Spleen (tissue), 13 donors: ENCODE measurements at places on chromosomes 16 and 17. TPM values are rescaled to one million over a fixed set of nuclear protein-coding genes. Genes with fewer than 3 reads are reported as not detected.

DNA sequence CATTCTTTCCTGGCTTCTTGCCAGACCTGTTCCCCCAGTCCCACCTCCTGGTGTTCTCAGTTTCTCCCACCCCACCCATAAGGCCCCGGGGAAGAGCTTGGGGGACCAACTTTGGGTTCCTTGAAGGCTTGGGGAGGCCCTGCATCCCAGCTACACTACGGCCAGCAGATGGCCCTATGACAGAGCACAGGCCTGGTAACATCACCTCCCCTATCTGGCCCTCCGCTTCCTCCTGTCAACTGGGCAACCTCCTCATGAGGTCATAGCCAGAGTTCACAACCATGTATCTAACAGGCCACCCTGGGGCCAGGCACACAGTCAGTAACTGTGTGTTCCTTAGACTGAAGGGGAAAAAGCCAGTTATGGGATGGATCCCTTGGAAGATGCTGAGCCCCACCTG is 31.4 kb downstream of the MYO15A start:
- no peak for DNase-seq

The ENPP7 gene
- total RNA-seq: 0.34 TPM

DNA sequence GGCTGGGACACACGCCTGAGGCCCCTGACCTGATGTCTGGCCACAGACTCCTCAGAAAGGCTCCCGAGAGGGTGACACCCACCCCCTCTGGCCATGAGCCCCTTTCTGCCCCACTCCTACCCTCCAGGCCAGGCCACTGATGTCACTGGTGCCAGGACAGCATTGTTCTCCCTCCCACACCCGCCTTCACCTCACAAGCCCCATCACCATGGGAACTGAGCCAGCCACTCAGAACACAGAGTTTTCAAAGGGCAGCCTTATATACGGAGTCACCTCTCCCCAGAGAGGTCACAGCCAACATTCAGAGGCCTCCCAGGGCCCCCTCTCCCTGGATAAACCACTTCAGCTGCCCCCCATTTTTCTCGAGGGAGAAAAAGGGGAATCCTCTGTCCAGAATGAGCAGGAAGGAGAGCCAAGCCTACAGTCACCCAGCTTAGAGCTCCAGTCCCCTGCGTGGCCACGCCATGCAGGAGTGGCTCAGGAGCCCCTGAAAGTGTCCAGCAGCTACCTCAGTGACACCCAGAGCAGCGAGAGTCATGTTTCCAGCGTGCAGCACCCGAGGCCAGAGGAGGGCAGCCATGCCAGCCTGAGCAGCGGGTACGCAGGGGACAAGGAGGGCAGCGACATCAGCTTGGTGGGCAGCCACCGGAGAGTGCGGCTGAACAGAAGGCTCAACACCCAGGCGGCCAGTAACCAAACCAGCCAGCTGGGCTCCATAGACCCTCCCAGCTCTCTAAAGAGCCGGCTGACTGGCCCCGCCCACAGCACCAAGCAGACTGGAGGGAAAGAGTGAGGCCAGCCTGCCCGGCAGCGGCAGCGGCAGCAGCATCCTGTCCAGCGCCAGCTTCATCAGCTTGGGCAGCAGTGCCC is at the start of gene C16orf82:
Gene C16orf82, plus strand, starts transcription at position 260 of the 870 bp plus-strand sequence.
- DNase-seq: no peak

- no peak for DNase-seq
Measured at GRCh38 chr17:76593959-76594358, 8.3 kb upstream of the ST6GALNAC2 start.

DNA sequence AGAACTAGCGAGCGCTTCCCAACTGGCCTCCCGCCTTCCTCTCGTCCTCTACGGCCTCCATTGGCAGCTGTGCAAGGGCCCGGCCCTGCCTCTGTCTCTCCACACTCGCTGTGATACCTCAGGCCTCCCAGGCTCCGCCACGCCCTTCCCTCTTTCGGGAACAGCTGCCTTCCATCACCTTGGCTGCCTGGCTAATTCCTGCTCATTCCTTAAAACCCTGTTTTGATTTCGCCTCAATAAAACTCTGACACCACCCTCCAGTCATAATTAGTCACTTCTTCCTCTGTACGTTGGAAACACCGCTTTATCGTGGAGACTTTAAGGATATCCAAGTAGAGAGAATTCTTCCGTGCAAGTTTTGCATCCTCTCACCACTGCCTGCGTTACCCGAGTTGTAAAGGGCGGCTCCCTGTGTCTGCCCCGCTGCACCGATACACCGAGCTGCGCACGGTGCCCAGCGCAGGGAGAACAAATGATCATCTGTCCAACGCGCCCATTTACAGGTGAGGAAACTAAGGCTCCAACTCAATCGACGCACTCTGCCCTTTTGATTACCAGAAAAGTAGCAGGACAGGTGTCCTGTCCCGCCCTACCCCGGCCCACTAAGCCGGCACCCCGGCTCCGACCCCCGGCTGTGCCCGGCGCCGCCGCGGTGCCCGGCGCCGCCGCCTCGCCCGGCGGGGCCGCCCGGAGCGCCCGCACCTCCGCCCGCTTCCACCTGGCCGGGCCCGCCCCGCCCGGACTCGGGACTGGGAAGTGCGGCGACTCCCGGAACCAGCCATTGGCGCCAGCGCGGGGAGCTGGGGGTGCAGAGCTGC is 139.7 kb downstream of the SEC14L1 start:
- peak; percentile 90 for DNase-seq

- DNase-seq: no peak
Measured at GRCh38 chr17:82690786-82691489, 7.6 kb downstream of the RAB40B start.

- DNase-seq: no peak
Measured at GRCh38 chr17:27928587-27928986, 35.4 kb upstream of the LYRM9 start.

The UNK gene
- total RNA-seq: 52.1 TPM

The CES2 gene
- 43.7 TPM for total RNA-seq

DNA sequence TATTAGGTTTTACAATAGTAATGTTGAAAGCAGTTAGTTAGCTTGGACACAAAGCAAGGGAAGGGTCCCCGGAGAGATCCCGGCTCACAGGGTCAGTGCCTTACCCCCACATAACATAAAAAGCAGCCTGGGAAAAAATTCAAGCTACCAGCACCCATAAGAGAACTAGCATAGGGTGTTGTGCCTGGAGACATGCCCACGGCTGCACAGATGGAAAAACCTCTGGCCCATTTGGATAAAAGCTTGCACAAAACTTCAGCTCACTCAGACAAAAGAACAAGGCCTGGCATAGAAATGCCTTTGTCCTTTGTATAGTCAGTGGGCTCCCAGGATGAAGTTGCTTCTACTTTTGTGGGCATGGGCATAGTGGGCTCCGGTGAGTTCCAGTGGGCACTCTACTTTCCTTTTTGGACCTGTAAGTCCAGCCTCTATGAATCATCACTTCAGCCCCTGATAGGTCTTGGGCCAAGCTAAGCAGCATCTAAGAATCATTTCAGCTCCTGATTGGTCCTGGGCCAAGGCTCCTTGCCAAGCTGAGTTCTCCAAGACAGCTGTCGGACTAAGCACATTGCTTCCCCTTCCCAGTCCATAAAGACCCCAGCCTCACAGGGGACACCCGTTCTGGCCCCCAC is 1.3 kb upstream of the RDM1 start:
- no peak for DNase-seq

The CMTM4 gene
- total RNA-seq: 3.8 TPM

The TMEM100 gene
- 2.4 TPM for total RNA-seq

The ZNF689 gene
- 6.3 TPM for total RNA-seq

DNA sequence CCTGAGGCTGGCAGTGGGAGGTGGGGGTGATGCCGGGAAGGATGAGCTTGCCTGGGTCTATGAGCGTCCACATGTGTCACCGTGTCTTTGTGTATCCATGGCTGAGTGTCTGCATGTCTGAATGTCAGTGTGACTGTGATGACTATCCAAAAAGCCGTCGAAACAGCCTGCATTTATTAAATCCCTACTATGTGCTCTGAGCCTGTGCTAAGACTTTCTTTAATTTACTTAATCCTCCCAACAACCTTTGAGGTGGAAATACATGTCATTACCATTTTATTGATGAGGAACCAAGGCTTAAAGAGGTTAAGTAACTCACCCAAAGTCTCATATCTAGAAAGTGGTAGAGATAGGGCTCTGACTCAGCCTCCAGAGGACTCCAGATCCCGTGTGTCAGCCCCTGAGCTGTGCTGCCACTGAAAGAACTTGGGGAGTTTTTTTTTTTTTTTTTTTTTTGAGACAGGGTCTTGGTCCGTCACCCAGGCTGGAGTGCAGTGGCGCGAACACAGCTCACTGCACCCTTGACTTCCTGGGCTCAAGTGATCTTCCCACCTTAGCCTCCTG is 20.0 kb downstream of the ARHGAP23 start:
- DNase-seq: no peak

DNA sequence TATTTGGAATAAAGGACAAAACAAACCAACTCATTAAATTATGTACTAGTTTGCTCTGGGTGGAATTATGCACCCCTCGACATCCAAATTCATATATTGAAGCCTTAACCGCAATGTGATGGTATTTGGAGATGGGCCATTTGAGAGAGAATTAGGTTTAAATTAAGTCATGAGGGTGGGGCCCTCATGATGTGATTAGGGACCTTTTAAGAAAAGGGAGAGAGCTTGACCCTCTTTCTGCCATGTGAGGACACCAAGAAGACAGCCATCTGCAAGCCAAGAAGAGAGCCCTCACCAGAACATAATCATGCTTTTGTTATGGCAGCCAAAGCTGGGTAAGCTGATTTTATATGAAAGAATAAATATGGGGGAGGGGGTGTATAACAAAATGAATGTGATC is 2.0 kb downstream of the C16orf87 start:
- no peak for DNase-seq

- no peak for DNase-seq
Measured at GRCh38 chr16:55908641-55909040, 33.5 kb upstream of the CES5A start.

The CCL7 gene
- not detected for total RNA-seq

GRCh38 chr17:62725791-62726249 is 82.3 kb downstream of the MARCHF10 start:
- no peak for DNase-seq

The ZACN gene
- total RNA-seq: 0.27 TPM

DNA sequence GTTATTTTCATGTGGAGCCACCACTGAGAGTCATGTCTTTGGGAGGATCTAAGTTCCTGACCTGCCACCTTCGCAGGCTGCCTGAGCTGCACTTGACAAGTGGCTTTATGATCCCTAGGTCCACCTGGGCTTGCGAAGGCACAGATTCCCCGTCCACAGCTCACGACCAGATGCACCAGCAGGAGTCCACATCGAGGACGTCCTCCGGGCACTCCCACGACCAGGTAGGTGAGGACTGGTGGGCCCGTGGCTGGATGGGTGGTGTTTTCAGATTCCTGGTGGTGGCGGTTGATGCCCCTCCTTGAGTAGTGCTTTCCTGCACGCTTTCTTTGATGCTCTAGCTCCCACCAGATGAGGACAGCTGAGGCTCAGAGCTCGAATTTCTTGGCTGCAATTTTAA is 14.8 kb downstream of the FAM234A start:
- DNase-seq: no peak

DNA sequence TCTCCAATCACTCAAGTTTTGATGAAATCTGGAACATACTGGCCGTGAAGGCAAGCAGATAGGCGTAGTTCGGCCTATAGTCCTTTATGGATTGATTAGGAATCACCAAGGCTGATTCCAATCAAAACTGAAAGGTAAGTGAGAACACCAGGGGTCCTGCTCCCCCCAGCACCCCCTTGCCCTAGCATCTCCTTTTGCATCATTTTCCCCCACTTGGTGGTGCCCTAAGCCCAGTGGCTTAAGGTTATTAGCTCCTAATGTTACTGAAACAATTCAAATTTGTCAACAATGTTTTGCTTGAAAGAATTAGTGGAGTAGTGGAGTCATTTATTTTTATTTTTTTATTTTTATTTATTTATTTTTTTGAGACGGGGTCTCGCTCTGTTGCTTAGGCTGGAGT is 4.9 kb downstream of the SLFN14 start:
- no peak for DNase-seq

GRCh38 chr17:78745407-78746088 is 36.5 kb downstream of the CYTH1 start:
- DNase-seq: peak; percentile 79

The ZNF750 gene
- 0.12 TPM for total RNA-seq

DNA sequence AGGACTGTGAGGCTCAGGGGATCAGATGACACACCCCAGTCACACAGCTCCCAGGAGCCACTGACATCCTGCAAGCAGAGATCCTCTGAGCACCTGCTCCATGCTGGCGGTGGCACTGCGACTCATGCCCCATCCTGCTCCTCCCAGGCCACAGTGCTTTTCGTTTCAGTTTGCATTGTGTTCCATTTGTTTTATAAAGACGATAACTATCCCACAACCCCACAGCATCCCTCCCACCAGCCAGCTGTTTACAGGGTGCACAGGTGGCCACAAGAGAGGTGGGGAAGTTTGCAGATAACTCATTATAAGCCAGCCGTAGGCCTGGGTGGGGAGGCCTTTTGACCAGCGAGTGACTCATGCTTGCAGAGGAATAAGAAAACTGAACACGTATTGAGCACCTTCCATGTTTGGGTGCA is 28.2 kb downstream of the BCO1 start:
- DNase-seq: no peak

DNA sequence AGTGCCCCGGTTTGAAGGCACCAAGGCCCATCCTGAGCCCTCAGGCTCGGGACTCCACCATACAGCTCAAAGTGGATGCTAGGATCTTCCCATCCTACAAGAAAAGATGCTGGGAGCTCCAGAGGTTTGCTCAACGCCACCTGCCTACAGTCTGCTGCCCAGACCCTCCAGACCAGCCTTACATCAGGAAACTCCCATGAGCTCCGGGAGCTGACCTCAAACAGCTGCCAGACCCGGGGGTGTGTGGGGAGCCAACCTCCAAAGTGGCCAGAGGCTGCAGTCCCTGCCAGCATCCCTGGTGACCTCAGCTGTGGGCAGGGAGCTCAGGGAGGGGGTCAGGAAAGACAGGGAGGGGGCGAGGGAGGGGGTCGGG is 43.8 kb downstream of the C16orf82 start:
- DNase-seq: no peak

The P3H4 gene
- 5.9 TPM for total RNA-seq

DNA sequence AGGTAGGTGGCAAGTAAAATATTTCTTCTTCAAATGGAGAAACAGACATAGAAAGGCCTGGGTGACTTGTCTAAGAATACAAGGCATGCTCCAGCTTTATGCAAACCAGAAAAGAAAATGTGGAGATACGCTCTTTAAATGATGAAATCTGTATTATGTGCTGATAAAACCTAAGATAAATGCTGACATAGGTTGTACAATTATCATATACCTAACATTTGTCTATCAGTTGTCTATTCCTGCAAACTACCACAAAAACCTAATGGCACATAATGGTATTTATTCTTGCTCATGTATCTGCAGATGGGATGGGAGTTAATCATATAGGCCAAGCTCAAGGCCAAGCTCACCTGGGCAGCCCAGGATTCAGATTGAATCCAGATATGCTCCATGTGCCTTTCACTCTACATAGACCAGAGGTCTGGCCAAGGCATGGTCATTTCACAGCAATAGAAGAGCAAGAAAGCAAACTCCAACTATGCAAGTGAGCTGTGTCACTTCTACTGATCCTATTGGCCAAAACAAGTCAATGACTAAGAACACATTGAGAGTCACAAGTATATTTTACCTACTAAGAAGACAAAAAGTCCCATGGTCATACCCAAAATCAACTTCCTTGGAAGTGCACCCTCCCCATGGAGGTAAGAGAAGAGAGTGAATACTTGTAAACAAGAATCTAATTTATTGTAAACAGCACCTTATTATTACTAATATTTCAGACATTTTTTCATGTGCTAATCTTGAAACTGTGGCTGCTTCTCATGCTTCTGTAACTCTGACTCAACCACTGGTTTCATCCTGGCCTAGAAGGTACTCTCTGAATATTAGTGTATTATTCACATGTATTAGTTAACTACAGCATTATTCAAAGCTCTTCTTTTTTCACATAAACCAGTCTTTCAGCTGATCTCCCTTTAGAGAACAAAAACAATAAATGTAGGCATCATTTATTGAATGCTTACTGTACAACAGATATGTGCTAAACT is 270.7 kb upstream of the SOX9 start:
- DNase-seq: no peak
